ENCODE measurements at places on chromosomes 3 and 15. TPM values are rescaled to one million over a fixed set of nuclear protein-coding genes. Genes with fewer than 3 reads are reported as not detected.

DNA sequence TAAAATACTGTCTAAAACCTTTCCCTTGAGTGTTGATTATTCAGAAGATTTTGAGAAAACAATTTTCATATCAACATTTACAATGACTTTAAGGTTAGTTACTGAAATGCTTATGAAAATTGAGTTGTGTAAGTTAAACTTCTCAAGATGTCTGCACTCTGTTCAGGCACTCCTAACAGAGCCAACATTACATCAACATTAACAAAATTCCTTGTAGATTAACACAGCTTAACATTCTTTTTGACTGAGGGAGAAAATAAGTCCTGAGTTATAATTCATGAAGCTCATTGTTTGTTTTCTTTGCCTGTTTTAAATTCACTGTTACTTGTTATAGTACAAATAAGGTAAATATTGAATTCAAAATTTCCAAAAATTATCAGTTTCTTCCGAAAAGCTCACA lies 9.0 kb downstream of the ACKR4 start:
- DNase-seq = no peak

GRCh38 chr3:7436542-7436941 lies 575.6 kb downstream of the GRM7 start:
- DNase-seq = no peak

DNA sequence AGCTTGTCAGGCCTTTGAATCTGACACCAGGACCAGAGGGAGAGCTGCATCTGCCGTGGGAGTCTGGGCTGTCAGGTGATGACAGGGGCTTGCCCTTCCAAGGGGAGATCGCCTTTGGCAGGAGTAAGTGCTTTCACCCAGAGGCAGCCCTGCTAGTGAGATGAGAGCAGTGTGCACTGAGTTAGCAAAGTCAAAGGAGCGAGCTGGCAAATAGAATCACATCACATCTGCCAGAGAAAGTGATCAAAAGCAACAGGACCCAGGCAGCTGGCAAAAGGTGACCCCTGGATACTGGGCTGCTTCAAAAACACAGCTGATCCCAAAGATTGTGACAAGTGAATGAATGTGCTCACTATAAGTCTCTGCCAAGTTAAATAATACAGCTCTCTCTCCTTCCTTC lies 36.1 kb upstream of the PYDC2 start:
- no peak for DNase-seq

The SLC49A4 gene
- 11.9 TPM for total RNA-seq

DNA sequence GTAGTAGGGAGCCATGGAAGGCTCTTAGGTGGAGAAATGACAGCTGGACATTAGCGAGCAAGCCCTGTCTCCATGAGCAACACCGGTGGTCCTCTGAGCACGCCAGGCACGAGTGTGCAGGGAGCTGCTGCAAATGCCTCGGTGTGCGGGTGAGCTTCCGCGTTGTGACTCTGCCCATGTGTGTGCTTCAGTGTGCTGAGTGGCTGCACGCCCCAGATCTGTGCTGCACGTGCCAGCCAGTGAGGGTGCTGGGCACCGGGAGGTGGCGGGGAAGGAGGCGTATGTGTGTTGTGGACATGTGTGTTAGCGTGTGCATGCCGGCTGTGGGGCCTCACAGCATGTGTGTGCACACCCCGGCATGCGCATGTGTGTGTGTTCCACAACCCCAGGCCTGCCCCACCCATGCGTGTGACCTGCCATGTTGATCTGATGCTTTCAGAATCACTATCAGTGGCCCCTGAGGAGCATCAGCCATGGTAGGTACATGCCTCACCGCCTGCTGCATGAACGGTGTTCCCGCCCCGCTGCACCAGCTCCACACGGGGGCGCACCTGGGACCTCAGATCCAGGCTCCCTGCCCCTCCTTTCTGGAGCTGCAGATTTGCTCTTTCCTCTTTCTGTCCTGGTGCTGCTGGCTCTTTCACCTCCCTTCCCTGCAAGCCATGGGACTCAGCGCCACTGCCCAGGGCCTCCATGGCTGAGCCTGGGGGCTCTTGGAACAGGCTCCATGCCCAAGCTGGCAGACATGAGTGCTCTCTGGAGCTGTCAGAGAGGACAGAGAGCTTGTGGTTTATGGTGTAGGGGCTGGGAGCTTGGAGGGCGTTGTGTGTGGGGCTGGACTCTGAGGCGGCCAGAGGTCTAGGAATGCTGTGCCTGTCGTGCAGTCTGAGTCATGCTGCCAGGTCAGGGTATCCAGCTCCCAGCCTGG lies 169.4 kb downstream of the TBC1D2B start:
- peak; percentile 65 for DNase-seq

The CKMT1A gene
- 3.9 TPM for total RNA-seq

The TRH gene
- not detected for total RNA-seq

DNA sequence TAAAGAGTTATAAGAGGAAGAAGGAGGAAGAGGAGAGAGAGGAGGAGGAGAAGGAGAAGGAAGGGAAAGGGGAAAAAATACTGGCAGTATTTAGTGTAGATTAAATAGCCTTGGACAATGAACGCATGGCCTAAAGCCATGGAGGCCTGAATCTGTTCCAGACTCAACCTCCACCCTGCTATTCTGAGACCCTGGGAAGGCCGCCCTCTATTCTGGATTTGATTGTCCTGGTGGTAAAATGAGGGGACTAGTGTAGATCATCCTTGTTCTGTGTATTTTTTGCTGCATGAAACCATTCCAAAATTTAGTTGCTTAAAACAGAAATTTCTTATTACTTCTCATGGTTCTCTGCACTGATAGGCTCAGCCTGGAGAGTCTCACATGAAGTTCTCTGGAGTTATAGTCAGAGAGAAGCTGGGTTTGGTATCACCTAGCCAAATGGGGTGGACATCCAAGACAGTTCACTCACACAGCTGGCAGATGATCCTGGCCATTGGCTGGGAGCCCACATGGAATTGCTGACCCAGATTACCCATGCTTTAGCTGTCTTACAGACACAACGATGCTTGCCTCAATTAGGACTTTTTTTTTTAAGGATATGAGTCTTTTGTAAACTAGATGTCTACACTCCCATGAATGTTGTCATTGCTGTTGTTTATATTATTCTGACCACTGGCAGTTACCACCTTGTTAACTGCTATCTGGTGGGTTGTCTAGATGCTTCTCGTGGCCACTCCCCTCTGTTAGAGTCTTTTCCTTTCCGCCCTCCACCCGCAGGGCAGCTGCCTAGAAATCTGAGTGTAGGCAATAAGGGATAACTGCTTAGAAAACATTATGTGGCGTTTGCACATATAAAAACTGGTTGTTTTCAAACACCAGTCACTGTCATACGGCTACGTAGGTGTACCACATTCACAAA lies 149.9 kb downstream of the SST start:
- peak; percentile 3 for DNase-seq

DNA sequence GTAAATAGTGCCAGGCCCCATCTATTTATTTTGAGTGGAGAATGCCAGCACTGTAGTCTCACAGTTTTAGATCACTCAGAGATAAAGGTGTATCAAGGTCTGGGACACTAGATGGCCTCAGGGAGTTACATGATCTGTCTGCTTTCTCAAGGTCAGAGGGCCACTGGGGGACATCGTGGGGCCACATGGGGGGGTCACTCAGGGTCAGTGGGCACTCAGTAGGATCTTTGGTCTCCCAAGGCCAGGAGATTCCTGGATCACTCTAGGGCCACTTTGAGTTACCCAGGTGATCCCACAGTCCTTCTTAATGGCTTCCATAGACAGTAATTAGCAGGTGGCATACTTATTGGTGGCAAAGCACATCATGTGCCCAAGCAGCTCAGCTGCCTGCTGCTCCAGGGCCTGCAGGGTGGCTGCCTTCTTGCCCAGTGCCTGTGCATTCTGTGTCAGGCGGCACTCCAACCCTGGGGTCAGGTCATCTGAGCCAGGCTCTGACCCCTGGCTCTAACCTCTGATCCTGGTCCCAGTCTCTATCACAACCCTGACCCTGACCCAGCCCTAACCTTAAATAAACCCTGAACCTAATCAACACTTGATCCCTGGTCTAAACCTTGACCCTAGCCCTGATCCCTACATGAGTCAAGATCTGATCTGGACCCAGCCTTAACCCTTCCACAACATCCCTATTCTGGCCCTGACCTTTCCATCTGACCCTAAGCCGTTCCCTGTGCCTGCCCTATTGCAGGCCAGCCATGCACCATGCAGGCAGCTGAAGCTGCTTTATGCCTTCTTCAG lies 1.8 kb upstream of the LAMB2 start:
- no peak for DNase-seq

The LIPH gene
- 4.6 TPM for total RNA-seq

- DNase-seq = no peak
Observed at GRCh38 chr15:49490966-49491365, 67.9 kb downstream of the FGF7 start.

DNA sequence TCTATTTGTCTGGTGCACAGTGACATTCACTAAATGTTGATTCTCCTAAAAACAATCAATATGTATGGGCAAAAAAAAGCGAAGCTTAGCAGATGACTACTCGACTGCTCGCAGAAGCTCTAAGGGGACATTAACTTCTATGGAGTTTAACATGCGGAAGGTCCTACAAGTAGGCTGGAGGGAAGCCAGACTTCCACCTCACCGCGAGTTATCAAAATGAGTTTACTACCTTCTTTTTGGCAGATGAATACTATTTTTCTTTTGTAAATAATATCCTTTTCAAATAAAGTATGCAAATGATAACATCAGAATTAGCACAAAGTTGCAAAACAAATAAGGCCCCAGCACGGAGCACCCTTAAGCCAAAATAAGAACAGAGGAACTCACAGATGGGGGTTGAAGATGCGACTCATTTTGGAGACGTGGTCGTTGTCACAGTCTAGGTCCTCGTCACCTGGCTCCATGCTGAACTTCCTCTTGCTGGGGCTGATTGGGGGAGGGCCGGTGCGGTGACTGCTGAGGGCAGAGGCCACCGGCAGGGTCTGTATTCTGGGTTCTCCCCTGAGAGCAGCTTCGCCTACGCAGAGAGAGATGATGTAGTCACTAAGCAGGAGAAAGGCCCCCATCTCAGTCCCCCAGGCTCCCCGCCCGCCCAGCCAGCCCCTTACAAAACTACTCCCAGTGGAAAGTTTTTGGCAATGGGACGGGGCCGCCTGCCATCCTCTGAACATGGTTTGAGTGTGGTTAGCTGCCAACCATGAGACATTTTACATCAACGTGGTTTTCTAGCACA lies 42.1 kb downstream of the VGLL4 start:
- DNase-seq = no peak

DNA sequence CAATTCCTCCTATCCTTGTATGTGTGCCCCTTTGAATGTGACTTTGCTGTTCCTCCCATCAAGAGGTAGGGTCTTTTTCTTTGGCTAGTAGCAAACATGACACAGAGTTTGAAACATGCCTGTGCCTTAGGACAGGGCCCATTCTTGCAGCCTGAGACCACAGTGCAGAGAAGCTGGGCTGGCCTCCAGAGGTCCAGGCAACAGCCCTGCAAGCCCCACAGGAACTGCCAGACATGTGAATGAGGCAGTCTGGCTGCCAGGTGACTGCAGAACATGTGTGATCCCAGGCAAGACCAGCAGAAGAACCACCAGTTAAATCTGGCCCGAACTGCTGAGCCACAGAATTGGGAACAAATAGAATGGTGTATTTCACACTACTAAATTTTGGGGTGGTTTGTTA lies 1.2 kb upstream of the HGD start:
- peak; percentile 39 for DNase-seq

DNA sequence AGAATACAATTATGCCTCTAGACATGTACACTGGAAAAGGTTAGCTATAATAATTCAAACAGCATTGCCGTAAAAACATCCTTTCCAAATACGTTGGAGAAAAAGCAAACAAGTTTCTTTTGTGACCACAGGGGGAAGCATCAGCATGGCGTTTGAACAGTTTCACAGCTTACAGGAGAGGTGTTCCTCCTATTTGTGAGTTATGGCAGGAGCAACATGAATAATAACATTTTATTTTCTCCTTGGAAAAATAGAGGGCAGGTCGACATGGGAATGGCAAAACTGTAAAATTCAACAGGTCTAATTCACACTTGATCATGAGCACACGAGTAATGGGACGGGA lies 39.7 kb upstream of the GADL1 start:
- no peak for DNase-seq

The MORC1 gene
- not detected for total RNA-seq

DNA sequence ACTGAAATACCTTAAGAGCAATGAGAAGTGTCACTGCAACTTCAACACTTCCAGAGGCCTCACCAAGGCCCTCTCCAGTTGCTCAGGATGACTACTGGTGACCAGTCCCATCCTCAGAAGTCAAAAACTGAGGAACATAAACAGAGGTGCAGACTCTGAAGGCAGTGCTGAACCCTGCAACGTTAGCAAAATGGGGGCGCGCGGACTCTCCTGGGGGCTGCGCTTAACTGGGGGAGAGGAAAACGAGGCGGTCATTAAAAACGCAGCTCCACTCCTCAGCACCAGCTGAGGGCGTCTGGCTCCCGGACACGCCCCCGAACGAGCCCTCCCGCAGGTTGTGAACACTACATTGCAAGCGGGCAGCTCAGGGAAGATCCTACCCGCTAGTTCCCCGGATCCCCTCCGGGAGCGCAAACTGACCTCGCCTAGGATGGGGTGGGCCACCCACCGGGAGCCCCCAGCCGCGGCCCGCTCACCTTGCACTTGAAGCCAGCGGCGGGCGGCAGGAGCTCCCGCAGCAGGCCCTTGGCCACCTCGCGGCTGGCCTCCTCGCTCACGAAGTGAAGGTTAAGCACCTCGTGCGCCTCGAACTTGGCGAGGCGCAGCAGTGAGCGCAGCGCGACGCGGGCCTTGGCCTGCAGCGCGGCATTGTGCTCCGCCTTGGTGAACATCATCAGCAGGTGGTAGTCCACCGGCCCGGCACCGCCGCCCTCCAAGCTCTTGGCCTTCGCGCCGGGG lies 711 bp downstream of the XXYLT1 start:
- DNase-seq = peak; percentile 71

GRCh38 chr15:96598514-96598913 lies 268.0 kb downstream of the NR2F2 start:
- no peak for DNase-seq

DNA sequence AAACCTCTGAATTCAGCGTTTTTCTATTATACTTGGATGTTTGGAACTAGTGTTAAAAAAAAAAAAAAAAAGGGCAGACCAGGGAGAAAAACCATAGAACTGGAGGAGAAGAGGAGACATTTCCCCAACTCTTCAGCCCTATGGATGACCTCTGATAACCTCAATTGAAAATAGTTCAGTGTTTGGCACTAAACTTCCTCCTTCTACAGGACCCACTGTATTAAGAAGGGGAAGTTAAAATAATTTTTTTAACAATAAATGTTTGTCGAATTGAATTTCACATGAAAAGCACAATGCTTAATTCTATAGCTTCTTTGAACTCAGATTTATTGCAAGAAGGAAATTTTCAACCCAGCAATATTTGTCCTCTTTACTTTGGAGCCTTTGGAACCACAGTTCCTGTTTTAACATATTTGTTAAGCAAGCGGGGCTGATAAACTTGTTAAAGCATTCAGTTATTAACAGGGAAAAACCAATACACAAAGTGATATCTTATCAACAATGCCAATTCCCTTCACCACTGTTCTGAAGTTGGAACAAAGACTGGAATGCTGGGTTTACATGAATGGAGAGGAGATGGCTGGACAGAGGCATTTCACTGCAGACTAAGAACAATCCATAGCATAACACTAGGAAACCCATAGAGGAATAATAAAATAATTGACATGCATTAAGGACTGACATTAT lies 3.1 kb upstream of the A4GNT start:
- DNase-seq = no peak
